ENCODE measurements at places on chromosomes 16 and 17.
A peak's percentile ranks its signal among the peaks of the same experiment; 100 is the strongest.

- no peak for DNase-seq
Measured at GRCh38 chr16:140175-140857, 1.8 kb upstream of the NPRL3 start.

GRCh38 chr16:58035356-58036170 is 10.0 kb downstream of the MMP15 start:
- no peak for DNase-seq

DNA sequence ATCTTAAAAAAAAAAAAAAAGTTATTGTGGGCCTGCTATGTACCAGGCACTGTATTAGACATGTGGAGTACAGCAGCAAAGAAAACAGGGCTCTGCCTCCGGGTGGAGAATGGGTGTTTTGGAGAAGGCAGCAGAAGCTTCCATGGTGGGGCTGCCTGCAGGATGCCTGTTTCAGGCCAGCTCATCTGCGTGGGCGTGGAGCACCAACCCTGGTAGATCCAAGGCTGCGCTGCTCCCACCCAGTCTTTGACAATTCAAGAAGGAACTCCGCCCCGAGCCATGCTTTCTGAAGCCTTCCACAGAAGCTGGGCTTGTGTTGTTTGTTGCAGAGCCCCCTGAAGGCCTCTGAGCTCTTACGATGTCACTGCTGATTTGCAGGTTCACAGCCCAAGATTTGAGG is 23.2 kb upstream of the CACNG1 start:
- no peak for DNase-seq

DNA sequence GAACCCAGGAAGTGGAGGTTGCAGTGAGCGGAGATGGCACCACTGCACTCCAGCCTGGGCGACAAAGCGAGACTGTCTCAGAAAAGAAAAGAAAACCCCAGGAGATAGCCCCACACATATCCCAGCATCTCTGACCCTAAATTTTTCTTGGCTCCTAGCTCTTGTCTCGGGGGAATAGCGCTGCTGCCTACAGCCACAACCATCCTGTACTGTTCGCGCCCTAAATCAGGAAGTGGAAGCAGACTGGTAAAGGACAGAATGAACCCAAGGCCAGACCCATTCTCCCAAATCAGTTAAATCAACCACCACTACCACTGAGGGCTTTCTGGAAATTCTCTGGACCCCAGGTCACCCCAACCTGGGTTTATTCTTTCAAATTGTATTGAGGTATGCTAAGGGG is 1.7 kb downstream of the CTDNEP1 start:
- DNase-seq, result no peak

GRCh38 chr16:16884451-16884850 is 505.5 kb downstream of the NPIPA7 start:
- DNase-seq, result no peak

GRCh38 chr17:56983366-56983765 is 5.4 kb downstream of the SCPEP1 start:
- no peak for DNase-seq

DNA sequence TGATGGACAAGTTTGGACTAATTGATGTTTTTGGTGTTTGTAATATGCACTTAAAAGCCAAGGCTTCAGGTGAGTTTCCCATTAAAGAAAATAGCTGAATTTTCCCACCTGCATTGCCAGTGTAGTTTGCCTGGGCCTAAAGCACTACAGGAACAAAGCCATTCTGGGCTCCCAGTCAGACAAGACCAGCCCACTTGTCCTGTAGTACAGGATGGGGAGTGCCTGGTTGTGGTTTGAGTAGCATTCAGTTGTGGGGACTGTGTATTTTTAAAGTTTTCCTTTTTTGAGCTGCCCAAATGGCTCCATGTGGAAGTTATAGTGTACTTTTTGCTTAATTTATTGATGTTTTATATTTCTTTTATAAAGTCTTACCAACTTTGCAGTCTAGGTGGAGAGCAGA is 91.7 kb downstream of the TANGO6 start:
- DNase-seq, result no peak

GRCh38 chr17:40750391-40750790 is 4.7 kb downstream of the KRT25 start:
- no peak for DNase-seq

- DNase-seq, result no peak
Measured at GRCh38 chr16:82783933-82784572, 157.3 kb downstream of the CDH13 start.

DNA sequence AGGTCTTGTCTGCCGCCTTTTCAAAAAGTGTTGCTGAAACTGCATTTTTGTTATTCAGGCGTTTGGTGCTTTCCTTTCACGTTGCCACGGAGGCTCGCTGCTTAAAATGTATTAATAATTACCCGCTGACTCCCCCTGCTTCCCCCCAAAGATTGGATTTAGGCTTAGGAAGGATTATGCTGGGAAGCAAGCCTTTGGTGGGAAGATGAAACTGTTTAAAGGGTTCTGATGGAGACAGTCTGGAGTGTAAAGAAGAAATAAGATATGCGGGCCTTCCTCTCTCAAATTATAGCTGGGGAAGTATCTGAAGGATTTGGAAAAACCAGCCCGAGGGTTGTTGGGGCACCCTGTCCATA is 1.1 kb downstream of the KSR1 start:
- no peak for DNase-seq

DNA sequence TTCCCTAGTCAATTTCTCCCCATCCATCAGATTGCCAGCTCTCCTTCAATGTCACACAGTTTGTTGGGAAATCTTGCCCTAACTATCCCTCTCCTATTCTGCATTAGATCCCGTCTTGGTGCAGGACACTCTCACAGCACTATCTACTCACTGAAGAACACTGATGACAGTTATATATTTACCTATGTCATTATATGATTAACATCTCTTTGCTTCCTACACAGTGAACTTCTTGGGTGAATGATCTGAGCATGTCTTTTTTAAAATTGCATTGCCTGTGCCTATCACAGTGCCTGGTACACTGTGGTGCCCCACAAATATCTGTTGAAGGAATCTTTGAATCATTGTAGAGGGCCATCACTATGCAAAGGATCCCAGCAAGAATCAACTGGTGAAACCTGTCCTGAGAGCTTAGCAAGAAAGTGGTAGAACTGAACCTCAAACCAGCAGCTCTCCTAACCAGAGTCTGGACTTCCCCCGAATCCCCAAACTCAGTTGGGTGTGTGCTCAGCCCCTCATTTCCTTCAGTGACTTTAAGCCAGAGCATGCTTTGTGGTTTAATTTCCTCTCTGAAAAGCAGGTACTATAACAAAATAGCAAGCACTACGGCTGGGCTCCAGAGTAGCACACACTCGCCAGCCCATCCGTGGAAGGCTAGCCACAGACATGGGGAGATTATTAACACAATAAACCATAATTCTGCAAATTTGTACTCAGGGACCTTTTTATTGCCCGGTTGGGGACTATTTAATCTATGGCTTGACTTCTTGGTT is 680.7 kb upstream of the SALL1 start:
- no peak for DNase-seq

- DNase-seq, result no peak
Measured at GRCh38 chr16:28089992-28090365, 26.5 kb upstream of the GSG1L start.

DNA sequence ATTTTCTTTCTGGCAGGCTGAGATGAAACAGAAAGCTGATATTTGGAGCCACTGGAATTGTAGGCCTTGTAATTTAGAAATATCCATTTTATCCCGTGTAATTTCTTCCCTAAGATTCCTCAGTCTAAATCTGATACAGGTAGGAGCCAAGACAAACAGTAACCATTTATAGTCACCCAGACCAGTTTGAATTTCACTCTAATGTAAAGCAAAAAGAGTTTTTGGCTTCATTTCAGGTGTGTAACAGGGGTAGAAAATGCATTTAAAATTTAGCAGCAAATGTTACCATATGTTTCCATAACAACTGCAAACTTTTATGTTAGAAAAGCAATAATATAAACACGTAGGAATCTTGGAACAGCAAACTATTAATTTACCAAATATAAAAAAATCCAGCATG is 249.4 kb downstream of the FTO start:
- DNase-seq, result no peak

GRCh38 chr17:78120971-78121800 is 7.4 kb downstream of the TMC6 start:
- no peak for DNase-seq

DNA sequence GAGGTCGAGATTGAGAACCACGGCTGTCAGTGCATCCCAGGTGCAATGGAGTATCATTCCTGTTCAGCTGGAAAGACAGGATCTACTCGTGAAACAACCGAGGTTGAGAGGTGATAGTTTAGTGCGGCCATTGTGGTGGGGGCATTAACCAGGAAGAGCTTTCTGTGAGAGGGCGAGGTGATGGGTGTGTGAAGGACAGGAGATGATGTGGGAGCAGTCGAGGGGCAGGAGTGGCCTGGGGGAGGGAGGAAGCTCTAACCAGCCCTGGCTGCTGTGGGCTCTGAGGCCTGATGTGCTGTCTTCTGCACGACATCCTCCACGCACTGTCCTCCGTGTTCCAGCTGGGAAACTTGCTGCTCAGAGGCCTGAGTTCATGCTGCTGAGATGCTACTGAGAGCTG is 22.0 kb downstream of the GOSR2 start:
- DNase-seq, result no peak

GRCh38 chr17:21379080-21379711 is 3.0 kb downstream of the KCNJ12 start:
- DNase-seq, result no peak

DNA sequence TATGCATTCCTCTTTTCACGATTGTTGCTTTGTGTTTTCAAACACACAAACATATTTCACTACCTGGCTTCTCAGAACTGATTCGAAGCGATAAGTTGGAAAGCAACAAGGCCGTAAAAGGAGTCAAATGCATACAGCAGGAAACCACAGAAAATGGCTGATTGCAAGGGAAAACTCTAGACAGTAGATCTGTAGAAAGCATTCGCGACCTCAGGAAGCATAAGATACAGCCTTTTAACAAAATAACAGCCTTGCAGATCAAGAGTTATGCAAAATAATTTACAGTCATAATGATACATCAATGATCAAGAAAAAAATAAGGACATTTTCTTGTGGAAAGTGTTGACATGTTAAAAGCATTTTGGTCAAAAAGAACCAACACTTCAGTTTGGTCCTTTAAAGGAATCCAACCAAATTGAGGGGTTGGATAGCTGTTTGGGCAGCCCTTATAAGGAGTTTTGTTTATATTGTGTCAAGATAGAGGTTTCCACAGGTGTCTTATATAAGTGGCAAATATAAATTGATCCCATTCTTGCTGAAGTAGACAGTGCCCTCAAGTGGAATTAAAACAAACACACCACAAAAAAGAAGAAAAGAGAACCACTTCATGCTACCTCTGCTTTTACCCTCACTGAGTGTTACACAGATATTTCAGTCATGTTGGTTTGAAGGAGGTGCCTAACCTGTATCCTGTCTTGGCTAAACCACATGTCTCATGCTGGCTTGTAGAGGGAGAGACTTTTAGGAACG is 5.5 kb downstream of the CYLD start:
- DNase-seq, result peak; percentile 67

DNA sequence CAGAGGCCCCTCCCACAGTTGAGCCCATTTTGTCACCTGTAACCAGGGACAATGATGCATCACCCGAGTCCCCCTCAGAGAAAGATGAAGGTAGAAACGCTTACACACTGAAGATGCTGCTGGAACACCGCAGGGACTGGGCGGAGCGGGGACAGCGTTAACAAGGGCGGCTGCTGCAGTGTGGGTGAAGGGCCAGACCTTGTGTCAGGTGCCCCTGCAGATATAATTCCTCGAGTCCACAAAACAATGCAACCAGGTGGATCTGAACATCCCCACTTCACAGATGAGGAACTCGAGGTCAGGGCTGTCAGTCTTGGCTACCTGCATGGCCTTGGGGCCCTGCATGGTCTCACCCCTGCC is 6.3 kb upstream of the MAPK7 start:
- DNase-seq, result no peak

DNA sequence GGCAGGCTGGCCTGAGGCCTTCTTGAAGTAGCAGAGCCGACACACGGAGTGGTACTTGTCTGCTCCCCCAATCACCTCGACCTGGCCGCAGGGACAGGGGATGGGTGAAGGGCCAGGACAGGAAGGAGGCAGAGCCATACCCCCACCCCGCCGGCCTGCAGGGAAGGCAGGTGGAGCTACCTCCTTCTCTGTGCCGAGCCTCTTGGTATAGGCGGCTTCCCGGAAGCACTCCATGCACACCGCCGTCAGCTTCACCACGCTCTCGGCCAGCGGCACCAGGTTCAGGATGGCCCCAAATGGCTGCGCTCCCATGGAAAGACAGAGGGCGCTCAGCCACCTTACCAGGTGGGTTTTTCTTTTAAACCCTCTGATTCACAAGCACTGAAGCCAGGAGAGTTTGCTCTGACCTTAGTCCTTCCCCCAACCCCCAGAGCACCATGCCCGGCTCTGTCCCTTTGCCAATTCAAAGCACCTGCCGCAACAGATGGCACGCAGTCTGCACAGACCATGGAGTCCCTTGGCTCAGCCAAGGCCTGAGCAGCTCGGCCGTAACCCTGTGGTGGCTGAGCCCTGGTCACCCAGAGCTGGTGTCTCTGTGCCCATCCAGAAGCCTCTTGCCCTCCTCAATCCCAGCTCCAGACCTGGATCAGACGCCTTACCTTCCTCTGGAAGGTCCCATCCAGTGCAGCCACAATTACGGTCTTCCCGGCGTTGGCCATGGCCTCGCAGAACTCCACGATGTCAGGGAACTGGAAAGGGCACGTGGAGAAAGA is 6.7 kb downstream of the SYNGR2 start:
- no peak for DNase-seq

- no peak for DNase-seq
Measured at GRCh38 chr17:79177877-79178276, 103.3 kb downstream of the ENGASE start.

DNA sequence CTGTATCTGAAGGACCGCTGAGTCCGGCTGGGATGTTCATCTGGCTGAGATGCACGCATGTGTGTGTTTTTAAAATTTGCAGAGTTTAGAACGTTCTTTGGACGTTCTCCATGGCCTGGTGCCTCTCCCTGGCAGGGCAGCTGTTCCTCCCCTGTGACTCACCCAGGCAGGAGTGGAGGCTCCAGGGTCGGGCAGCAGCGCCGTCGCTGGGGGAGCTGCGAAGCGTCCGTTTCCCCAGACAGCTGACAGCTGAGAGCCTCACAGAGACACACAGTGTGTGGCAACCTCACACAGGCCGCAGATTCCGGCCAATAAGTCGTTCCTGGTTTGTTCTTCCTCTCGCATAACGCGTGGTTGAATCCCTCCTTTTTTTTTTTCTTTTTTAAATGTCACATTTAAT is 80.6 kb downstream of the OR1D5 start:
- no peak for DNase-seq

GRCh38 chr17:4715063-4715744 is 4.8 kb downstream of the ARRB2 start:
- DNase-seq, result no peak

GRCh38 chr17:50026837-50027171 is 29.1 kb upstream of the ITGA3 start:
- peak; percentile 58 for DNase-seq

DNA sequence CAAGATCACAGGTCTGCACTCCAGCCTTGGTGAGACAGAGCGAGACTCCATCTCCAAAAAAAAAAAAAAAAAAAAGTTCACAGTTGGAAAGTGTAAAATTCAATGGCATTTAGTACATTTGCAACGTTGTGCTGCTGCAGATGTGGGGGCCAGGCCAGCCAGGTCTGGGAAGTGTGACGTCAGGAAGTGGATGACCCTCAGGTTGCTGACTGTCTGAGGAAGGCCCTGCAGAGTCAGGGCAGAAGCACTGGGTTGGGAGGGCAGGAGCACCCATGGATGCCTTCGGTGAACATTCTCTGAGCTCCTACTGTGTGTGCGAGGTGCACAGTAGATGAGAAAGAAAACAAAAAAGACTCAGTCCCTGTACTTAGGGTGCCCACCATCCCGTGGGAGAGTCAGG is 12.1 kb upstream of the WFDC1 start:
- no peak for DNase-seq

Data from hematopoietic multipotent progenitor cell treated with erythropoietin and hydrocortisone succinate and interleukin-3 and kit ligand, for 8 days (in vitro differentiated cells).